ENCODE measurements at places on chromosomes 12 and 14. TPM values are rescaled to one million over a fixed set of nuclear protein-coding genes. Genes with fewer than 3 reads are reported as not detected.

Gene CCDC196
- not detected for total RNA-seq

Gene KRT71
- not detected for total RNA-seq

Gene SLCO1A2
- not detected for total RNA-seq

Gene NKX2-1
- total RNA-seq: not detected

Gene WSCD2
- 0.21 TPM for total RNA-seq

Gene GLT8D2
- 5.2 TPM for total RNA-seq

DNA sequence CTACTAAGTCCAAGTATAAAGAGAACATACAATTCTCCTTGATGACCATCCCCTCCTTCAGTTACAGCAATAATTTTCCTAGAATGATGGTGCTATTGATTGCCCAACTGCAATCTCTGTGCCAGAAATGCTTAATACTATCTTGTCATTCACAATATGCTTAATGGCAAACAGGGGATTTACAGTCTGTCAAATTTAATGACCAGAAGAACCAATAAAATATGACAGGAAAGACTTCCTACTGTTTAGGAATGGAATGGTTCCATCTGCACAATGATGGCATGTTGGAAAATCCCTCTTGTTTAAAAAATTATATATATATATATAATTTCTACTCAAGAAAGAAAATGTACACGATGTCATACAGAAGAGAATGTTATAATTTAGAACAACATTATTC, 623.2 kb downstream of the CCER1 start:
- no peaks in the 10 kb centered on the region for H3K4me1 ChIP-seq
- H3K27ac ChIP-seq: no peak overlapping the region
- H3K36me3 ChIP-seq: no peaks in the 10 kb centered on the region
- H3K4me3 ChIP-seq: no peak overlapping the region
- DNase-seq: no peak
- no peaks in the 10 kb centered on the region for H3K27me3 ChIP-seq

DNA sequence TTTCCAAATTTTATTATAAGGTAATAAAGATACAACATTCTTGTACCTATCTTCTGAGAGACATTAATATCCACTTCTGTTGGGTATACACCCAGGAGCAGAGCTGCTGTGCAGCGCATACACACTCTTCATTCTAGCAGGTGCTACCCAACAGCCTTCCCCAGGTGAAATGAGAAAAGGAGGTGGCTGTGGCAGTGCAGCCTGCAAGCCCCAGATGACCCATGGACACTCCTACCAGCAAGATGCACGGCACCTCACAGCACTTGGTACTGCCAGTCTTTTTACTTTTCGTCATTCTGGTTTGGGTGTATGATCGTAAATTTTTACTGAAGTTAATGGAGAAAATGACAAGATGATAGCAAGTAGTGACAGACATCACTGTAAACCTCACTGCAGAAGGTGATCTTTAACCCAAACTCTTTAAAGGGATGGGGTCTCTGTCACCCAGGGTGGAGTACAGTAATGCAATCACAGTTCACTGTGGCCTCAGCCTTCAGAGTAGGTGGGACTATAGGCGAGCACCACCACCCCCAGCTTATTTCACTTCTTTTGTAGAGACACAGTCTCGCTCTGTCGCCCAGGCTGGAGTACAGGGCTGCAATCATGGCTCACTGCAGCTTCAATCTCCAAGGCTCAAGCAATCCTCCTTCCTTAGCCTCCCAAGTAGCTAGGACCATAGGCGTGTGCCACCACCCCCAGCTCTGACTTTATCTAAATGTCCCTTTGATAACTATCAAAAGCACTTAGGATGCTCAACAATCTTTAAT, 26.5 kb downstream of the VPS37B start:
- no peak overlapping the region for H3K27ac ChIP-seq
- H3K36me3 ChIP-seq: no peaks in the 10 kb centered on the region
- H3K27me3 ChIP-seq: no peaks in the 10 kb centered on the region
- no peak overlapping the region for H3K4me3 ChIP-seq
- H3K4me1 ChIP-seq: peaks cover 62% of the 10 kb centered on the region
- DNase-seq: no peak

- H3K4me1 ChIP-seq: peaks cover 31% of the 10 kb centered on the region
- H3K27me3 ChIP-seq: no peaks in the 10 kb centered on the region
- H3K4me3 ChIP-seq: no peak overlapping the region
- H3K27ac ChIP-seq: peak overlapping the region; percentile 94
- DNase-seq: no peak
- H3K36me3 ChIP-seq: peaks cover 25% of the 10 kb centered on the region
Observed at GRCh38 chr12:124458992-124459851, 108.2 kb downstream of the NCOR2 start.

GRCh38 chr12:77238335-77238734, 173.0 kb upstream of the E2F7 start:
- no peak overlapping the region for H3K4me3 ChIP-seq
- H3K27me3 ChIP-seq: no peaks in the 10 kb centered on the region
- H3K4me1 ChIP-seq: no peaks in the 10 kb centered on the region
- no peaks in the 10 kb centered on the region for H3K36me3 ChIP-seq
- H3K27ac ChIP-seq: no peak overlapping the region

- no peak overlapping the region for H3K27ac ChIP-seq
- H3K4me3 ChIP-seq: no peak overlapping the region
Observed at GRCh38 chr14:48665077-48665784, 920.9 kb downstream of the RPS29 start.

GRCh38 chr12:57234571-57235016, 5.1 kb downstream of the SHMT2 start:
- H3K4me3 ChIP-seq: no peak overlapping the region
- H3K4me1 ChIP-seq: peaks cover 21% of the 10 kb centered on the region
- H3K36me3 ChIP-seq: peaks cover 42% of the 10 kb centered on the region
- H3K27ac ChIP-seq: peak overlapping the region; percentile 36

DNA sequence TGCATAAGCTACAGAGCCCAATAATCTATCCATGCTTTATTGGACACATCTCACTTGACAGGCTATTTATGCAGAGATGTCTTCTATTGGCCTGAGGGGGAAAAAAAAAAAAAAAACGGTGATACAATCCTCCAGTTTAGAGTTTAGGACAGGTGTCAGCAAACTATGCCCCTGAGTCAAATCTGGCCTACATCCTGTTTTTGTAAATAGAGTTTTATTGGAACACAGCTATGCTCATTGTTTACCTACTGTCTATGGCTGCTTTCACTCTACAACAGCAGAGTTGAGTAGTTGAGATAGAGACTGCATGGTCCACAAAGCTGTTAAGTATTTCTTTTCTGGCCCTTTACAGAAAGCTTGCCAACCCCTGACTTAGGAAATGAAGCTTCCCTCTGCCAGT, 403.1 kb downstream of the C12orf75 start:
- H3K4me3 ChIP-seq: no peak overlapping the region
- H3K27ac ChIP-seq: no peak overlapping the region
- H3K27me3 ChIP-seq: no peaks in the 10 kb centered on the region
- no peaks in the 10 kb centered on the region for H3K36me3 ChIP-seq
- DNase-seq: no peak
- peaks cover under 1% of the 10 kb centered on the region for H3K4me1 ChIP-seq

DNA sequence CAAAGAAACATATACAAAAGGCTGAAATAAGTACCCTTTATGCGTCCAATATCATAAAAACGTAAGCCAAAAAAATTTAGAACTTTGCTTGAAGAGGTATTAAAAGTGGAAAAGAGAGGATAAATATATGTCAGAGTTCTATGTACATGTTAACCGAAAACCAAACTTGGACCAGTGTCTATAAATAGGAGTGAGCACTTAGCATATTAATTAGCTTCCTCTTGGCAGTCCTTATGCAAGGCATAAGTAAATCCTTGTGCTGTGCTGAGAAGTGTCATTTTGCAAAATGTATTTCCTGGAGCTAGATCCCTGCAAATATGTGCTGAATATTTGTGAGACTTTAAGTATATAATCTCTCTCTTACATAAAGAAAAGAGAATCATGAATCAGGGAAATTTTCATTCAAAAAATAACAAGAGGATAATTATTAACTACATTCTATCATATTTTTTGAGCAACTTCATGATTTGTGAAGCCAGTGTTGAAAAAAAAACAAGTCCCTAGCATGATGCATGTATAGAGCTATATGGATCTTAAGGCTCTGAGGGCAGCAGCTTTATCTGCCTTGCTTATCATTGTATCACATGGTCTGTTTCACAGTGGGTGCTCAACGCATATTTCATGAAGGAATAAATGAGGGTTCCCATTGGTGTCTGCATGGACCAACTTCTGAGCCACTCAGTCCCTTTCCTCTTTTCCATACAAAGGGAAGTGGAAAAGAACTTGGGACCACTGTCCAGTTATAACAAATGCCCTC, 326.1 kb downstream of the PDZRN4 start:
- H3K27ac ChIP-seq: no peak overlapping the region
- no peak for DNase-seq
- no peaks in the 10 kb centered on the region for H3K4me1 ChIP-seq
- no peaks in the 10 kb centered on the region for H3K36me3 ChIP-seq
- H3K4me3 ChIP-seq: no peak overlapping the region

GRCh38 chr12:5535541-5535940, 103.6 kb downstream of the NTF3 start:
- H3K27ac ChIP-seq: no peak overlapping the region
- H3K4me3 ChIP-seq: no peak overlapping the region
- H3K36me3 ChIP-seq: no peaks in the 10 kb centered on the region
- H3K27me3 ChIP-seq: no peaks in the 10 kb centered on the region
- H3K4me1 ChIP-seq: no peaks in the 10 kb centered on the region

DNA sequence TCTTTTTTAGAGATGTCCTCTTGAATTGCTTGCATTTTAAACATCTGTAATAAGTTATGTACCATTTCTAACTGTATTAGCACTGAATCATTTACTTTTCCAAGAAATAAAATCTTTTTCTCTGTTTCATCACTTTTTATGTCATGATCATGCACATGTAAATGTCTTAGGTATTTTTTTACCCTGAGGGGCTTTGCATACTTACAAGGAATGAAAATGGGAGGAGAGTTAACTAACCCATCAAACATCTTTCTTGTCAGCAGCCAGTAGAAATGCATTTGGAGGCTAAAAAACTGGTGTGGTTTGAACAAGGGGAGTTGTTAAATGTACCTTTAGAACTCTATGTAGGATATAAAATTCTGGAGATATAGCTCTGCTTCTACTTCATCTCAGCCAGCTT, 1080.3 kb downstream of the GALC start:
- no peak overlapping the region for H3K27ac ChIP-seq
- H3K4me1 ChIP-seq: no peaks in the 10 kb centered on the region
- no peaks in the 10 kb centered on the region for H3K36me3 ChIP-seq
- H3K27me3 ChIP-seq: no peaks in the 10 kb centered on the region

DNA sequence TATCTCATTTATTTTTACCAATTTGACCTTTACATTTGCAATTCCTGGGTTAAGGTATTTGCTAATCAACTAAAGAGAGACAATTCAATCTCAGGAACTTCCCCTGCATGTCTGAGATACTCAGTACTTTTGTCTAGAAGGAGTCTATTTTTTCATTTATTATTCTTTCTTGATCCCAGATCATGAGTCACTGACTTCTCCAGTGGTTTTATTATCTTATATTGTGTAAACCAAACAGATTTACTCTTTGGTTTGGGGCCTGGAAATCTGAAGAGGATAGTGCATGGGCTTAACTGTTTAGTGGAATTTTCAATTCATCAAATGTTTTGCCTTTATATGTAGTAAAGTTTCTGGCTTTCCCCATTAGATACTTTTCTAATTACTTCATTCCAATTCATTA, 185.4 kb downstream of the ALG10B start:
- no peak for DNase-seq
- H3K27ac ChIP-seq: no peak overlapping the region

DNA sequence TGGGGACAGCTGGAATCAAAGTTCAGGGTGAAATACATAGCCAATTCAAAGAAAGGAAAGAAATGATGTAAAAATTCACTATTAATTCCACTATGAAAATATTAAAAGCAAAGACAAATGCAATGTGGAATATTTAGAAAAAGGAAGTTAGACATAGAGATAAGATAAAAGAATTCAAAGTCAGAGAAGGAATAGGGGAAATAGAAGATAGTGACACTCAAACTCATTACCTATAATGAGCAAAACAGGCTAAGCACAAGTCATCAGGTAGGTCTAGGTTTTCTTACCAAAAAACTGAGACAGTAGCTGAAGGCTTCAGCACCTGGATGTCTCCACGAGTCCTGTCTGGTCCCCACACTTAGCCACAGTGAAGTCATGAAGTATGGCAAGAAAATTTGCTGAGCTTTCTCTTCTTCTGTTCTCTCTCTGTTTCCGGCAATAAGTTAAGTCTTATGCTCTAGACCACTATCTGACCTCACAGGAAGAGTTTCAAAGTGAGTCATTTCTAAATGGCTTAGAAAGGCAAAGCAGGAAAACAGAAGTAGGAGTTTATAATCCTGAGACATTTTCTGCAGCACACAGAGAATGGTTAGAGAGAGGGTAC, at the start of gene C3AR1:
Gene C3AR1, minus strand, starts transcription at position 369 of the 604 bp plus-strand sequence. CDS start 6,174 bp downstream, outside the sequence.
- no peaks in the 10 kb centered on the region for H3K36me3 ChIP-seq
- H3K4me3 ChIP-seq: peak within 1 kb of the TSS; percentile 29
- DNase-seq: no peak
- no peaks in the 10 kb centered on the region for H3K27me3 ChIP-seq
- H3K27ac ChIP-seq: no peak within 1 kb of the TSS

GRCh38 chr12:94792693-94793092, 142.3 kb upstream of the TMCC3 start:
- no peaks in the 10 kb centered on the region for H3K27me3 ChIP-seq
- H3K4me1 ChIP-seq: no peaks in the 10 kb centered on the region
- DNase-seq: peak; percentile 57
- no peak overlapping the region for H3K27ac ChIP-seq
- H3K36me3 ChIP-seq: no peaks in the 10 kb centered on the region
- no peak overlapping the region for H3K4me3 ChIP-seq

GRCh38 chr14:79178719-79179118, 1008.5 kb downstream of the NRXN3 start:
- no peak overlapping the region for H3K27ac ChIP-seq
- no peak overlapping the region for H3K4me3 ChIP-seq
- H3K4me1 ChIP-seq: no peaks in the 10 kb centered on the region

DNA sequence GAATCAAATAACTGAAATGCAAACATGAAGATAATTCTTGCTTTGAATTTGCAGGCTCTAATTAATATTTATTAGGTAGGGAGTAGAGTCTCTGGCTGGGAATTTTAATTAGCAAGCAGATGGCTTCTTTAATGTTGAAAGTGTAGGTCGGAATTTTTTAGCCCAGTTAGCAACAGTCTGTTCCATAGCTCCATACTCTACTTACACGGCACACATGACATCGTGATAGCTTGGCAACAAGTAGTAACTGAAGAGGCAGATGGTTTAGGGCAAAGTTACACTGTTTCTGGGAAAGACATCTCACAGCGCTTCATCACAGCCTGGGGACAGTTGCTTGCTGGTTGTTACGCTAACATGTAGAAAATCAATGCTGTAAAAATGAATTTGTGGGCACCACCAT, 710.7 kb downstream of the GALC start:
- no peak for DNase-seq
- H3K4me1 ChIP-seq: no peaks in the 10 kb centered on the region
- H3K27ac ChIP-seq: no peak overlapping the region

DNA sequence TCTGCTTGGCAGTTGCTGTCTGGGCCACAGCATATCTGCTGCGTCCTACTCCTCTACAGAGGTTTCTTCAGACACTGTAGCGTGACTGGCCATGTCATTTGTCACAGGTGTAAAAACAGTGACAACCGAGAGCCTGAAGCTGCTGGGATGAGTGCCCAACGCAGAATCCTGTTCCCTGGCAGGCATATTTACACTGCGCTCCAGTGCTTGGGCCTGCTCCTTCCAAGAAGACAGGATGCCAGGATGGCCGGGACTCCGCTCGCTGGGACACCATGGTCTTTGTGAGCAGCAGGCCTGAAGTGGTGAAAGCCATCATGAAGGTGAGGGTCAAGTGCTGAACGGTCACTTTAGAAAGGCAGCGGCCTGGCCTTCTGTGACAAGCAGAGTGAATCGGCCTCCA, 171.4 kb downstream of the EMP1 start:
- no peak overlapping the region for H3K27ac ChIP-seq
- no peaks in the 10 kb centered on the region for H3K4me1 ChIP-seq
- no peak overlapping the region for H3K4me3 ChIP-seq
- H3K27me3 ChIP-seq: peaks cover 3% of the 10 kb centered on the region
- no peaks in the 10 kb centered on the region for H3K36me3 ChIP-seq

Data from psoas muscle (tissue), 8 donors.